ENCODE measurements at places on chromosomes 16 and 17.
A peak's percentile ranks its signal among the peaks of the same experiment; 100 is the strongest.

- no peak for DNase-seq
Measured at GRCh38 chr17:72579990-72580320, 459.1 kb downstream of the SOX9 start.

- no peak for DNase-seq
Measured at GRCh38 chr17:40064971-40065768, 2.4 kb downstream of the THRA start.

DNA sequence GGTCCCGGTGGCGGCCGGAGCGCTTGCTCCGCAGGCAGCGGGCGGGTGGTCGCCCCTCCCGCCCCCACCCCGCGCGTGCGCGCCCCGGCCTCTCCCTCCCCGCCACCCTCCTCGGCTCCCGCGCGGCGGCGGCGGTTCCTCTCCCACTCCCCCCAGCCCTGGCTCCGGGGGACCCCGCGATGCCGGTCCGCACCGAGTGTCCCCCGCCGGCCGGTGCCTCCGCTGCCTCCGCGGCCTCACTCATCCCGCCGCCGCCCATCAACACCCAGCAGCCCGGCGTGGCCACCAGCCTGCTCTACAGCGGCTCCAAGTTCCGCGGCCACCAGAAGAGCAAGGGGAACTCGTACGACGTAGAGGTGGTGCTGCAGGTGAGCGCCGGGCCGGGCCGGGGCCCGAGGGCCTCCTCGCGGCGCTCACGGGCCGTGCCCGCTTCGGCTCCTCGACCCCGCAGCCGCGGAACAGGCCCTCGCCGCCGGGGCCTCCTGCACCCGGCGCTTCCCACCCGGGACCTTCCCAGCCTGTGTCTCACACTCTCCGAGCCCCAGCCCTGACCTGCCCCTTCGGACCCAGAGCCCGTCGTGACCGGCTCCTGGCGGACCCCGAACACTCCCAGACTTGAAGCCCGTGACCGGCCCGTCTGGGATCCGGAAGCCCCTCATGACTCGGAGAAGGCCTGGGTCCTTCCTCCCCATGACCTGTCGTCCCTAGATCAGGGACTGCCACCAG, 490 bp downstream of the GID4 start:
- no peak for DNase-seq

GRCh38 chr16:55491691-55492090, 12.7 kb downstream of the MMP2 start:
- no peak for DNase-seq

DNA sequence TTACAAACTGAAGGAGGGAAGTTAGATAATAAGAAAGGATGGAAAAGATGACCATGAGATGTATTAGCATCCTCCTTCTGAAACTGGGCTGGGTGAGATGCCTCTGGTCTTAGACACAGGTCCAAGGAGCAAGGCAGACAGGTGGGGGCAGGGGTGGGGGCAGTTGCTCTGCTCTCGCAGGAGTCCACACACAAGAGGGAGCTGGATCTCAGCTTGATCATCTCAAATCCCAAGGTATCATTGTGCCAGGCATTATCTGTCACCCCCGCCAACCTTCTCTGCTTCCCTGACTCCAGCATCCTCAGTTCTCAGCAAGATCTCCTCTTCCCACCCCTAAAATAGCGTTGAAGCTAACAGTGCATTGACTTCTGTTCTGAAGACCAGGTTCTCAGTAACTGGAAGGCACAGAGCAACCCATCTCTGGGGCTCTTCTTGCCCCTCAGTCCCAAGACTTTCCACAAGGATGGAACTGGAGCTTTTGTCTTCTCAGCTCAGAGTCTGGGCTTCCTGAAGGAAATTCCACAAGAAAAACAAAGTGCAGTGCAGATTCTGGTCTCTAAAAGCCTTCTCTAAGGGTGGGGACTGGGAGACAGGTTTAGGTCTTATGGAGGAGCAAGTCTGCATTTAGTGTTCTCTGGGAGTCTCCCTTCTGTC, 1.6 kb downstream of the FLOT2 start:
- DNase-seq: no peak

- DNase-seq: peak; percentile 9
Measured at GRCh38 chr17:50638966-50639713, 4.5 kb downstream of the ABCC3 start.

- no peak for DNase-seq
Measured at GRCh38 chr17:40547785-40548478, 17.3 kb downstream of the CCR7 start.

DNA sequence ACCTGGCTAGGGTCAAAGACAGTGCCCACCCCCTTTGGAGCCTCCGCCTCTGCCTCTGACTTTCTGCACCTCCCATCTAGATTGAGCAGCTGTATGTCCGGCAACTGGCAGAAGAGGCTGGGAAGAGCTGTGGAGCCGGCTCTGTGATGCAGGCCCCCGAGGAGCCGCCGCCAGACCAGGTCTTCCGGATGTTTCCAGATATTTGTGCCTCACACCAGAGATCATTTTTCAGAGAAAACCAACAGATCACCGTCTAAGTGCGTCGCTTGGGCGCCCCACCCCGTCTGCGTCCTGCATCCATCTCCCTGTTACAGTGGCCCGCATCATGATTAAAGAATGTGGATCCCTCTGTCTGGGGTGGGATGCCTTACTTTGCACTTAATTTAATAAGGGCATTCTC, 22.1 kb downstream of the IRF8 start:
- DNase-seq: no peak
